ENCODE measurements at places on chromosomes 7 and 10. TPM values are rescaled to one million over a fixed set of nuclear protein-coding genes. Genes with fewer than 3 reads are reported as not detected.

GRCh38 chr10:93030409-93030808, 30.2 kb upstream of the CYP26C1 start:
- DNase-seq, result peak; percentile 74

METTL27 gene
- total RNA-seq, result 1.9 TPM

DNA sequence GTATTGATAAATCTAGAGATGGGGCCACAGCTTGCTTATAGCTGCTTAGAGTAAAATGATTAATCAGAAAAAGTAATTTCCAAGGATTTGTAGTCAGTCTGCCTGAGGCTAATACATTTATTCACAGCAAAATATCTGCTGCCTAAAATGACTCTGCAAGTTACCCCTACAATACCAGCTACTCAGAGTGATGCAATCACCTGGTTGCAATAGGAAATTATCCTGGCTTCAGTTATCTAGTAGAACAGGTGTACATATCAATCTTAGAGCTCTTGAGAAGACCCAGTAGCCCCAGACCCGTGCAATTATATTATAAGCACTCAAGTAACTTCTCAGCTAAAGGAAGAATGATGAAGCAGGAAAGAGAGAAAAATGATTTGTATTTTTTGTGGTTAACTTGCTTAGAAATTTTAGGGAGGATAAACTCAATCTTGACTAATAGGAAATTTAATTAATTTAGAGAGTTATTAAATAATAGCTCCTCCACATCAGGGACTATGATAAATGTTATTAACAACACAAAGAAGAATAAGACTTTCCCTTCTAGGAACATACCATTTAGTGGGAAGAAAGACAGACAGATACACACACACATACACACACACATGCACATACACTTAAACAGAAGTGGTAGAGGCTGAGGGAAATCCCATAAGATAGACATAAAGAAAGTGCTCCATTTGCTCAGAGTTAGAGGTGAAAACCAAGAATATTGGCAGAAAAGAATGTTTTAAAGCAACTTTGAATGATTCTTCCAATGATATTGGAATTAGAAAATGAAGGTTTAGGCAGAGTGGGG, 140.4 kb upstream of the PRSS1 start:
- DNase-seq, result no peak

CPED1 gene
- total RNA-seq, result 15.8 TPM

DNA sequence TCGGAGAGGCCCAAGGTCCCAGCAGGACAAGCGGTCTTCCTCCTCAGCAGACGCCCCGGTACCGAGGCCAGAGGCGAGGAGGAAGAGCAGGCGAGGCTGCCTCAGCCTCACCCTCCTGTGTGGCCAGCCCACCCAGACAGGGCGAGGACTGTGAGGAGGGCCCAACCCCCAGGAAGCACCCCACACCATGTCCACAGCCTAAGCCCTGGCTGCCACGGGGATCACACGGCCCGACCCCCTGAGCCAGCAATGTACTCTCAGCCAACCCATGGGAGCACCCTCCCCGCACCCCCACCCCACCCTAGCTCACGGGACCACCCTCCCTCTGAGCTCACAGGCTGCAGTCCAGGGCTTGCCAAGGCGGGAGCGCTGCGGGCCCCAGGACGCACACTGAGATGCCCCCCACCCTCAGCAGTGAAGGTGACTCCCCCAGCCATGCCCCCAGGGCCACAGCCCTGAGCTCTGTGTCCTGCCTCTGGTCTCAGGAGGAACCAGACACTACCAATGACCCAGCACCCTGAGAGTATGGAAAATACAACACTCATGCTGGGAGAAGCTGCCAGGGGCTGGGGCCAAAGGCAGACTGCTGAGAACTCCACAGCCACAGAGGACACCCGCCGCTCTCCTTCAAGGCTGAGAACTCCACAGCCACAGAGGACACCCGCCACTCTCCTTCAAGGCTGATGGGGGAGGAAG, 93.6 kb downstream of the MAD1L1 start:
- no peak for DNase-seq

DNA sequence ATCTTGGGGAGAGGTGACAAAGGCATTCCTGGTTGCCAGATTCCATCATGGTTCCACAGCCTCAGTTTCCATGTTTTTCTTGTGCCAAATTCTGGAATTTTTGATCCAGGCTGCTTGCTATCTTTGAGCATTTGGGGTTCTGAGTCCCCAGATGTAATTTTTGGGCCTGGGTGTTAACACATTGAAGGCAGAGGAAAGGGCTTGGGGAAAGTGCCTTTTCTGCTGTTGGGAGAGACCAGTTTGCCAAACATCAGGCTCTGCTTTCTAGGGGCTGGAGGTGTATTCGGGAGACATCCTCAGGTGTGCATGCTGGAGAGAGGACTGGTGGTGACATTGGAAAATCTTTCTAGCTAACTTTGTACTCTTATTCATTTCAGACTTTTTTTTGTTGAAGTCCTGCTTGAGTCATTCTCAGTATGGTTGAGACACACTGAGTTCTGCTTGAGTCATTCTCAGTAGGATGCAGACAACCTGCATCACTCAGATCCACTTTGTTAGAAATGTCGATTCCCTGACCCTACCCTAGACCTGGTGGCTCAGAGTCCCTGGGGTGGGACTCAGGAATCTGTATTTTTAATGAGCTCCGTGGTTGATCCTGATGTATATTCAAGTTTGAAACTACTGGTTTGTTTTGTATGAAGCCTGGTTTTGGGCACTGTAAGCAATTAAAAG, 101.0 kb downstream of the LRMDA start:
- DNase-seq, result peak; percentile 86

CCDC3 gene
- total RNA-seq, result 2.0 TPM

DNA sequence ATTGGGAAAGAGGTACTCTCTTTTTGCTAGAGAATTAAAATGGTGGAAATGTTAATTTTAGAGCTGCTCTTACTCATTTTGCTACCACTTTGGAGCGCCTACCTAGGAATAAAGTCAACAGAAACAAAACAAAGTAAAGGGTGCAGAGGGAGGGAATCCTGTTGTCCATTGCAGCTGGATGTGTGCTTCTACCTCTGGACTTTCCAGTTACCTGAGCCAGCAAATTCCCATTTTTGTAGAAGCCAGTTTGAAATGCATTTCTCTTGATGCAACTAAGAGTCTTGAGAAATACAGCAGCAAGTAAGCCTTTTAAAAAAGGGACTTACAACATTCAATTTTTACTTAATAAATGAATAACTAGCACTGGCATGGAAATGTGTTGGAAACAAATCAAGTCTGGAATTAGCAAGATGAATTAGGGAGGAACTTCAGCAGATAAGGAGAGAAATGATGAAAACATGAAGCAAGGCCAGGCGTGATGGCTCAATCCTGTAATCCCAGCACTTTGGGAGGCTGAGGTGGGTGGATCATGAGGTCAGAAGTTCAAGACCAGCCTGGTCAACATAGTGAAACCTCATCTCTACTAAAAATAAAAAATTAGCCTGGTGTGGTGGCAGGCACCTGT, 113.5 kb upstream of the CTTNBP2 start:
- DNase-seq, result no peak

CDH23 gene
- not detected for total RNA-seq

GRCh38 chr10:111551001-111551400, 474.2 kb downstream of the ADRA2A start:
- no peak for DNase-seq

GRCh38 chr7:95531605-95532219, 46.0 kb downstream of the ASB4 start:
- peak; percentile 19 for DNase-seq

DNAJC30 gene
- 1.1 TPM for total RNA-seq

ASB10 gene
- not detected for total RNA-seq

DNA sequence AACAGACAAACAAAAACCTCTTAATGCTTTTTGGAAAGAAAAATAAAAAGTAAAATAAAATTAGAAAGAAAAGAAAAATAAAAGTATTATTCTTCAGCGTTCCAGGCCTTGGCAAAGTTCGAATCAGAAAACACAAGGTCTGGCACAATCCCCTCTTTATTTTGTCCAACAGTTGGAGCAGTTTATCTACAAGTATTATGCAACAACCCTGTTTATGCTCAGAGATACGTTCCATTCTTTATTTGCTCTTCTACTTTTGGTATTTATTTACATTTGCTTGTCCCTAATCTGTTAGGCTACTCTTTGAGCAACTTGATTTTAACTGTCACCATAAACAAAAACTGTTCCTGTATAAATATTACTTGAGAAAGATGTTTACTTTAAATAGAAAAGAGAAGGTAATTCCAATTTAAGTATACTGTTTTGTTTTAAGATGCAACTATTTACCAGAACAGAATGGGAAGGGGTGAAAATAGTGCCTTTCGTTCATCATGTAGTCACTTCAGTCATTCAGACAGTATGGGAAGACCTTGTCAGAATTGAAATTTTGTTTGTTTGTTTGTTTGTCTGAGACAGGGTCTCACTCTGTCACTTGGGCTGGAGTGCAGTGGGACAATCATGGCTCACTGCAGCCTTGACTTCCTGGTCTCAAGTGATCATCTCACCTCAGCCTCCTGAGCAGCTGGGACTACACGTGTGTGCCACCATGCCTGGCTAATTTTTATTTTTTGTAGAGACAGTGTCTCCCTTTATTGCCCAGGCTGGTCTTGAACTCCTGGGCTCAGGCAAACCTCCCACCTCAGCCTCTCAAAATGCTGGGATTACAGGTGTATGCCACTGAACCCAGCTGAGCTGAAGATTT, 5.7 kb downstream of the PDK4 start:
- DNase-seq, result no peak

Data from M059J (cell line).